ENCODE measurements at places on chromosomes 5 and 9.
A peak's percentile ranks its signal among the peaks of the same experiment; 100 is the strongest.

DNA sequence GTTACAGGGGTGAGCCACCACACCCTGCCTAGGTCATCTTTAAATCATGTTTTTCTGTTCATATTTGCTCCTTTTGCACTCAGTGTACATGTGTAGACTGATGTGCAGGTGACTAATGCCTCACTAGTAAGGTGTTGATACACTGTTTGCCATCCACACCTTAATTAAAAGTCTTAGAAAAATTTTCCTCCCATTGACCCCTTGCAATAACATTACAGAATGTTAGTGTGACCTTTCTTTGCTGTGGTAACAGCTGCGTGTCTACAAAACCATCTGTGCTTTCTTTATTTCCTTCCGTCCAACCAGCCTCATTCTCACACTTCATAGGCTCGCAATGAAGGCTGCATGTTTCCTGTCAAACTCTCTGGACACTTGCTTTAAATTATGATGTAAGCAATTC lies 6.6 kb upstream of the CEMIP2 start:
- DNase-seq: no peak

DNA sequence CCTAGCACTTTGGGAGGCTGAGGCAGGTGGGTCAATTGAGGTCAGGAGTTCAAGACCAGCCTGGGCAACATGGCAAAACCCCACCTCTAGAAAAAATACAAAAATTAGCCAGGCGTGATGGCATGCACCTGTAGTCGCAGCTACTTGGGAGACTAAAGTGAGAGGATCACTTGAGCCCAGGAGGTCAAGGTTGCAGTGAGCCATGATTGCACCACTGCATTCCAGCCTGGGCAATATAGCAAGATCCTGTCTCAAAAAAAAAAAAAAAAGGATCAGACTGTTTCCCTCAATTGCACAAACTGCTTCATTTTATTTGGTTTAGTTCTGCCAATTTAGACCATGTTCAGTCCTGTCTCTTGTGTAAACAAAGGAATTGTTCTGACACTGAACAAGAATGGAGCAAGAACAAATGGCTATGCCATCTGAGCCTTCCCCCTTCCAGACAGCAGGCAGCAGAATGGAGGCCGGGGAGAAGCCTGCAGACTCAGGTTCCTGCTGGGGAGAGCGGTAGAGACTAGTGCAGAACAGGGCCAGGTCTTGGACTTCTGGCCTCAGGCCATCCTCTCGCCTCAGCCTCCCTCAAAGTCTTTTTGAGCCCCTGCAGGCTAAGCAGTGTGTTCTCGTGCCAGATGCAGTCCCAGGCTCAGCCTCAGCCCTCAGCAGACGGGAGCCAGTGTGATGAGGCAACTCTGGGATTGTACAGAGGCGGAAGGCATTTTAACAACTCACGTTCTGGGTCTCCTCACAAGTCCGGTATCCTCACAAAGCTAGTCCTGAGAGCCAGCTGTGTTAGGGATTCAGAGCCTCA lies 18.2 kb downstream of the HNRNPH1 start:
- no peak for DNase-seq

DNA sequence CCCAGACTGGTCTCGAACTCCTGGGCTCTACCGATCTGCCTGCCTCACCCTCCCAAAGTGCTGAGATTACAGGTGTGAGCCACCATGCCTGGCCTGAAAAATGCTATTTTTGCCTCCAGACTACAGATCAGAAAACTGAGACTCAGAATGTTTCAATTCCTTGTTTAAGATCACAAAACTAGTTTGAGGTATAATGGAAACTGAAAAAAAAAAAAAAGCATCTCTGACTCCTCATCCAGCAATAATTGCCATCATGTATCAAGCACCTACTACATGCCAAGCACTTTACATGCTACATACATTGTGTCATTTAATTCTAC lies 35.6 kb downstream of the PLAC8L1 start:
- DNase-seq: no peak

DNA sequence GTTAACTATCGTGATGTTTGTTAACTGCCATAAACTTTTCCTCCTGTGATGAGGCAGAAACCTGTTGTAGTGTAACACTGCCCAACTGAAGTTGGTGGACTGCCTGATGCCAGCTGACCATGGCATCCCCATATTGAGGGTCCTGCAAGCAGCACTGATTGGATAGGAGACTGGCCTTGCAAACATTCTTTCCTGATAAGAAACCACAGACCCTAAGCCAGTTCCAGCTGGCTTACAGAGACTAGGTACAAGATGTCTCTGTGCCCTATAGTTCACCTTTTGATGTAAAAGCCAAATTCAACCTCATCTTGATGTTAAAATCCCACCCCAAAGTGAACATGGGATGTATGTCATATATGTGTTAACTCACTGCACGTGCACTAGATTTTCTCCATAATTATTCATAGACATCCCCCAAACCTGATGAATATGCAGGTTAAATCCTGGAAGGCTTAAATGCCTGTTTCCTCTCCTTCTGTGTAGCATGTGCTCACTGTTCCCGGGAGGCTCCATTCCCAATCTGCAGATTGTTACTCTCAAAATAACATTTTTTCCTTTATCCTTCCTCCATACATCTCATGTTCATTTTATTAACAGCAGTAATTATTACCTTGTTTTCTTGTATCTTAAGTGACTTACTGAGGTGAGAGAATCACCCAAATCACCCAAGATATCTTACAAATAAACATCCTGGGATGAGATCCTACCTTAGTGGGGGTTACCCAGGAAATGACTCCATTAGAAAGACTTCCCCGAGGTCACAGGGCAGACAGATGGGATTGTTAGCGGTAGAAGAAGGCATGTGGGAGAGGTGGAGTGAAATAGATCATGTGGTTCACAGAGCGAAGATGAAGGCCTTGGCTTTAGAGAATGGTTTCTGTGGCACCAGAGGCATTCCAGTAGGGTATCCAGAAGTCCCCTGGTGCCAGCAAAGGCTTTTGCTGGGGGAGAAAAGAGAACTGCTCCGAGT lies 566.7 kb downstream of the CCDC171 start:
- DNase-seq: no peak

DNA sequence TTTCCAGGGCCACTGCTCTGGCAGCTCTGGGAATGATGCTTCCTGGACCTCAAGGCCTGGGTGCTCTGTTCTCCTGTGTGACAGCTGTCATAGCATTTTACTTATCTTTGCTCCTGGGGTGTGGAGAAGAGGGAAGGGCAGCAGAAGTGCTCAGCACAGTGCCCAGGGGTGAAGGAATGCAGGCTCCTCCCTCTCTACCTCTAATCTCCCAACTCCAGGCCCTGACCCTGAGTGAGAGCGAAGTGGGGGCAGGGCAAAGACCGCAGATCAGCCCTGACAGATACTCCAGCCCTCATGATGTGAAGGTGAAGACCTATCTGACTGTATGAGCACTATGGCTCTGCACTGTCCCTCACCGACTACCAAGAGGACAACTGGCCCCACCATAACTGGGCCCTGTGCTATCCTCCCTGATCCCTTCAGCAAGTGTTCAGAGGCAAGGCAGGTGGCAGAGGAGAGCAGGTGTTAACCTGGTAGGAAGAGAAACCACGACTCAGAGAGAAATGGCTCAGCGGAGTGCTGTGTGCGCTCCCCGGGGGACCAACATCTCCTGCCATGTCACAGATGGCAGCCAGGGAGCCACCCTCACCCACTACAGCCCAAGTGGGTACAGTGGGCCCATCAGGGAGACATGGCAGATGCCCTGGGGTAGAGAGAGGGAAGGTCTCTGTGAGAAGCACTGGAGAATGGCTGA lies 16.8 kb downstream of the ACSL6 start:
- DNase-seq: no peak

GRCh38 chr5:73496984-73497457 lies 1.2 kb upstream of the BTF3 start:
- peak; percentile 35 for DNase-seq

- DNase-seq: peak; percentile 28
Observed at GRCh38 chr5:28691526-28691925, 1653.1 kb upstream of the CDH9 start.

- no peak for DNase-seq
Observed at GRCh38 chr9:88535226-88536022, 446 bp downstream of the NXNL2 start.

DNA sequence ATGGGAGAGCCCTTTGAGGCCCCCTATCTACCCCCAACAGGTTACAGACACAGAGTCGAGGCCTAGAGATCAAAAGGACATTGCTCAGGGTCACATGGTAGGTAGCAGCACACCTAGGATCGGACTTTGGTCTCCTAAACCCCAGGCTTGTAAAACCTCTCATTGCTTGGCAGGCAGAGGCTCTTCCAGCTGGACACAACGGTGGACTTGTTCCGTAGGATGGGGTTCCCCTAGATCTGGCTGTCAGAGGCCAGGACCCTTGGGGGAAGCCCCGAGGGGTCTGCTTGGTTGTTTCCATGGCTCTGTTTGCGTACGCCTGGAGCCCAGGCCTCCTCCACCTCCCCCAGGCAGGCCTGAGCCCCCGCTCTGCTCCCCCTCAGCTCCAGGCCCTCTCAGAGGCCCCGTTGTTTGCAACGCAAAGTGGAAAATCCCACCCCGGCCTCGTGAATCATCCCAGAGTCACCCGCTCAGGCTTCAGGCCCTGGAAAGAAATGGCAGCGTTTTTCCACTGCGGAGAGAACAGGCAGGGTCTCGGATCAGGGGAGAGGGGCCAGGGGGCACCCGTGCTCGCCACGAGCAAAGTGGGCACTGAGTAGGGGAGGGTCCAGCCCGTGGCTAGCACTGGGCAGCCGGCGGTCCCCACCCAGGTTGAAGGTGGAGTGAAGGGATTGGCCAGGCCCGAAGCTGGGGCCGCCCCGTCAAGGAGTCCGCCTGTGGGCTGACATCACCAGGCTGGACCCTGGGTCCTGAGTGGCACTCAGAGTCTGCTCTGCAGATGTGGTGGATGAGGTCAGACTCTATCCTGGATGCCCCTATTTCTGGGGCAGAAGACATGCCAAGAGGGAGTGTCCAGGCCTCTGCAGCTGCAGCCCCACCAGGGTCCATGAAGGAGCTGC lies 19.8 kb downstream of the COL27A1 start:
- DNase-seq: peak; percentile 90

DNA sequence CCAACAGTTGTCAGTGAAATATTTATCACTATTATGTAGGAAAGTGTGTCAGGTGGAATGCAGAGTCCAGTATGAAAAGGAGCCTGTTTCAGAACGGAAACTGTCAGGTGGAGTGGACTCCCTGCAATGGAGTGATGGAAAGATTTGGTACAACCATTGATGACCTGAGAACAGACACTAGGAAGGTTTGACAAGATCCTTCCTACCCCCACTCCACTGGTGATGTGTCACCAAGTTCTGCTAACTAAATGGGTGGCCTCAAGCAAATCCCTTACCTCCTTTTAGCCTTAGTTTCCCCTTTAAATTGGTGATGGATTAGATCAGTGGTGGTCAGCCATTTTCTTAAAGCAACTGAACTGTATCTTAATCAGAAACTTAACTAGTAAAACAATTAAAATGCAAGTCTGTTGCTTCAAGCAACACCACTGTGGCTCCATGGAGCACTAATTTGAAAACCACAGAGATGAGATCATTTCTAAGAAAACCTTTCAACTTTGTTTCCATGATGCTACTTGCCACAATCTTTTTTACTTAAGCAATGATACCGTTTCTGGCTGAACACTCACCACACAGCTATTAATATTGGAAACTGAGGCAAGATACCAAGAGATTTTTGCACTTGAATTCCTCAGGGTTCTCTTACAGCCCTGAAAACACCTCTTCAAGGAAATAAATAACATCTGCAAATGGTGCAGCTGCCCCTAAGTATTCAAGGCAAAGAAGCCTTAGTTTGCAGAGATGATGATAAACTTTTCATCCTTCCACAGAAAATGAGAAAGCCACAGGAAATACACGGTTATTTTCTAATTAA lies 140.6 kb downstream of the ERCC6L2 start:
- DNase-seq: no peak

- no peak for DNase-seq
Observed at GRCh38 chr5:173627860-173628392, 11.5 kb upstream of the BOD1 start.

- peak; percentile 30 for DNase-seq
Observed at GRCh38 chr5:39274398-39275085, 55.2 kb upstream of the FYB1 start.

GRCh38 chr5:112491257-112491656 lies 72.2 kb upstream of the EPB41L4A start:
- no peak for DNase-seq

DNA sequence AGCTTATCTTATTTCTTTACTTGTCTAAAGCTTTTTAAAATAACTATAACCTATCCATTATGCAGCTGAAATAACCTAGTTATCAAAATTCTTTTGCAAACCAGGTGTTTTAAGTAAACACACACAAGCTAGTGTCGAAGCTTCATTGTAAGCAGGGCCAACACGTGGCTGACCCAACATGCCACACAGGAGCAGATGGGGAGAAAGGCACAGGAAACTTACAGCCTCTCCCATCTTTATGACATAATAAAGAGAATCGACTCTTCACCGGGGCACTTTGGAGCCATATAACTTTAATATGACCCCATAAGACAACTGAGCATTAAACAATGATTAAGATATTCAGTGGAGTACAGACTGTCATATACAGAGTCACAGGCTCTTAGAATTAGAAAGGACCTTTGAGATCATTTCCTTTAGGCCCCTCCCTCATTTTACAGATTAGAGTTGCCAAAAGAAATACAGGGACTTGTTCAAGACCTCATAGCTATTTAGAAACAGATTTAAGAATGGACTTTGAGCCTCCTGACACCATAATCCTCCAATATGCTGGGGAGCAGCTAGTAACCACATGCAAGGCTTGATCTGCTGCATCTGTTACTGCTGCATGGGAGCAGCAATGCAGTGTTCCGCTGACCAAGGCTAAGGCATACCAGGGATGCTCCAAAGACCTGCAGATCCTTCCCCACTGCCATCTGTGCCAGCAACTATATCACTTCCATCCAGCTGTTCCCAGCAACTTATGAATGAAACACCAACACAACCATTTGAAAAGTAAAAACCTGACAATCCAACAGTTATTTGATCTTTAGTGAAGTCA lies 75.4 kb downstream of the RASEF start:
- DNase-seq: no peak

- no peak for DNase-seq
Observed at GRCh38 chr5:170363671-170364070, 25.5 kb downstream of the KCNMB1 start.

- no peak for DNase-seq
Observed at GRCh38 chr9:132672413-132672690, 2.1 kb downstream of the GTF3C4 start.

GRCh38 chr5:1975406-1975715 lies 92.6 kb upstream of the IRX4 start:
- DNase-seq: no peak

Measured in muscle of back (tissue), 13 donors.